ENCODE measurements at places on chromosomes 2 and 18. TPM values are rescaled to one million over a fixed set of nuclear protein-coding genes. Genes with fewer than 3 reads are reported as not detected.

Gene RPRM
- 2.1 TPM for total RNA-seq

Gene IL1F10
- total RNA-seq = not detected

Gene SFT2D3
- total RNA-seq = 10.2 TPM

Gene PJVK
- total RNA-seq = 3.8 TPM

Gene PRKAG3
- total RNA-seq = not detected

Gene EFR3B
- 2.7 TPM for total RNA-seq

Gene SATB2
- total RNA-seq = 7.7 TPM

Gene CDKL4
- 1.8 TPM for total RNA-seq

Gene GYPC
- total RNA-seq = 46.9 TPM

Gene ALK
- 0.27 TPM for total RNA-seq

Gene FEV
- total RNA-seq = not detected

Gene ADRA2B
- total RNA-seq = 0.87 TPM

Gene RTP5
- total RNA-seq = not detected

Gene RAB27B
- 13.1 TPM for total RNA-seq

Gene SETBP1
- total RNA-seq = 21.1 TPM

Gene ANKRD30B
- not detected for total RNA-seq

Gene ATP6V1C2
- total RNA-seq = 0.32 TPM

Gene UGT1A4
- not detected for total RNA-seq

Gene CXCR2
- not detected for total RNA-seq

Gene NEURL3
- total RNA-seq = 8.1 TPM

Gene GALNT5
- total RNA-seq = 16.3 TPM

Gene C18orf63
- total RNA-seq = not detected

Gene PTGR3
- 25.7 TPM for total RNA-seq

Gene MC5R
- total RNA-seq = not detected

Gene CPO
- total RNA-seq = 0.36 TPM

Gene IKZF2
- 13.9 TPM for total RNA-seq

Gene MOB4
- total RNA-seq = 50.1 TPM

Gene SLC39A6
- 53.6 TPM for total RNA-seq

Gene GPR17
- not detected for total RNA-seq

Gene SERPINB7
- 0.36 TPM for total RNA-seq

Gene KCNG2
- not detected for total RNA-seq

Gene MYOM1
- 1.6 TPM for total RNA-seq

Gene CCDC74B
- 3.8 TPM for total RNA-seq

Gene OSGEPL1
- 9.2 TPM for total RNA-seq

Measured in hepatocyte (in vitro differentiated cells).